ENCODE measurements at places on chromosomes 16 and 17.

- DNase-seq, result peak; percentile 64
These were observed 1.7 kb downstream of the KANSL1 start for GRCh38 chr17:46191322-46192188.

DNA sequence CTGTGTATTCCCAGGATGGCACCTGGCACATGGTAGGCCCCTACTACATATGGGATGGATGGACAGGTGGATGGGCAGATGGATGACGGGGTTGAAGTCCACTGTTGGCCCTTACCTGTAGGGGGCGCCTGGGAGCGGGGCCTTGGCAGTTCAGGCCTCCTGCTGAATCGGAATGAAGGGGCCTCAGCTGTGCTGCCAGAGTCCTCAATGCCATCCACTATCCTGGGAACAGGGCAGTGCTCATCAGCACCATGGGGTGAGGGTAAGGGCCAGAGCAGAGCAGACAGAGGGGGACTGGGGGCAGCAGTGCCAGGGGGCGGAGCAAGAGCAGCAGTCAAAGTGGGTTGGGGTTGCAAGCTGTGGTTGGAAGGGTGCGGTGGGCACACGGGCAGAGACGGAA is 8.3 kb upstream of the RAB5C start:
- no peak for DNase-seq

DNA sequence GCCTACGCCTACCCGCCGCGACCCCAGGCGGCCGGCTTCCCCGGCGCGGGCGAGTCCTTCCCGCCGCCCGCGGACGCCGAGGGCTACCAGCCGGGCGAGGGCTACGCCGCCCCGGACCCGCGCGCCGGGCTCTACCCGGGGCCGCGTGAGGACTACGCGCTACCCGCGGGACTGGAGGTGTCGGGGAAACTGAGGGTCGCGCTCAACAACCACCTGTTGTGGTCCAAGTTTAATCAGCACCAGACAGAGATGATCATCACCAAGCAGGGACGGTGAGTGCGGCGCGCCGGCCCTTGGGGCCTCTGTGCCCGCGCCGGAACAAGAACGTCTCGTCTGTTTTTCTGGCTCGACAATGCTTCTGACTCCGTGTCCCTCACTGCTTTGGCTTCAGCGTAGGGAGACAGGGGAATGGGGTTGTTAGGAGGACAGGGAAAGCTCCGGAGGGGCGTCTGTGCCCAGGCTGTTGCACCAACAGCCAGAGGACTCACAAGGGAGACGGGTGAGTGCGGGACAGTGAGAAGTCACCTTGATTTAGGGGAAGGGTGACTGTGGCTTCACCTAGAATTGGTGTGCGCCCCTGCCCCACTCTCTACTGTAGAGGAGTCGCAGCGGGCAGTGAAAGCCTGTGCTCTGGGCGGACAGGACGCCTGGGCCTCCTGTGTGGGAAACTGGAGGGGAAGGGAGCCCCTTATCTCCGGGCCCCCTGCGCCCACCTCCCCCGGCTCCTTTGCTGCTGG is 806 bp downstream of the TBX21 start:
- no peak for DNase-seq

DNA sequence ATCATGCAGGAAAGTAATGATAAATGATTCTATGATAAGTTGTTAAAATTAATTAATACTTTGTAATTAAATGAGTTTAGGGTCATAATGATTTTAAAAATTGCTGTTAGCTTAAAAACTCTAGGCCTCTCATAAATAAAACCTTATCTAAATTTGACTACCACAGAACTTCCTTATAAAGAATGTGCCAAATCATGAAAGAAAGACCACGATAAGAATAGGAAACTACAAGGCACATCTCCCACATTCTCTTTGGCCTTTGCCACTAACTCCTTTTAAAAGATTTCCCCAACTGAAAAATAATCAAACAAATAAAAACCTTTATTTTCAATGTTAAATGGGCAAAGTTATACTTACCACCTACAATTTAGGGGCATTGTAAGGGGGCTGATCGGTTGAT is 164.6 kb upstream of the C17orf78 start:
- no peak for DNase-seq

GRCh38 chr16:26733710-26734109 is 333.0 kb upstream of the C16orf82 start:
- DNase-seq, result no peak

GRCh38 chr16:54930005-54930868 is at the start of gene IRX5:
TSS of gene IRX5 (plus strand) at chr16:54930865. CDS start at chr16:54931199, 334 bp downstream.
- DNase-seq, result no peak

- no peak for DNase-seq
These were observed 60.1 kb upstream of the NPEPPS start for GRCh38 chr17:47470836-47471235.

GRCh38 chr17:75590314-75590761 is 2.7 kb downstream of the MYO15B start:
- DNase-seq, result no peak

DNA sequence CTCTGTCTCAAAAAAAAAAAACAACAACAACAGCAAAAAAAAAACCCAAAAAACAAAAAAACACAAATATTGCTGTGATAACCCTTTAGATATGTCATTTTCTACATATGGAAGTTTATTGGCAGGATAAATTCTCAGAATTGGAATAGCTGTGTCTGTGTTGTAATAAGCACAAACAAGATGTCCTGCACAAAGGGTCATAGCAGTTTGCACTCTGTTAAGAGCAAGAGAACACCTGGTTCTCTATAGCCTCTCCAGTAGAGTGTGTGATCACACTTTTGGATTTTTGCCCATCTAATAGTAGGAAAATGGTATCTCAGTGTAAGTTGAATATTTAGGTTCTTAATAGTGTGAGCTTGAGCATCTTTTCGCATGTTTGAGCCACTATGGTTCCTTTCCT is 60.4 kb downstream of the USP43 start:
- DNase-seq, result no peak

DNA sequence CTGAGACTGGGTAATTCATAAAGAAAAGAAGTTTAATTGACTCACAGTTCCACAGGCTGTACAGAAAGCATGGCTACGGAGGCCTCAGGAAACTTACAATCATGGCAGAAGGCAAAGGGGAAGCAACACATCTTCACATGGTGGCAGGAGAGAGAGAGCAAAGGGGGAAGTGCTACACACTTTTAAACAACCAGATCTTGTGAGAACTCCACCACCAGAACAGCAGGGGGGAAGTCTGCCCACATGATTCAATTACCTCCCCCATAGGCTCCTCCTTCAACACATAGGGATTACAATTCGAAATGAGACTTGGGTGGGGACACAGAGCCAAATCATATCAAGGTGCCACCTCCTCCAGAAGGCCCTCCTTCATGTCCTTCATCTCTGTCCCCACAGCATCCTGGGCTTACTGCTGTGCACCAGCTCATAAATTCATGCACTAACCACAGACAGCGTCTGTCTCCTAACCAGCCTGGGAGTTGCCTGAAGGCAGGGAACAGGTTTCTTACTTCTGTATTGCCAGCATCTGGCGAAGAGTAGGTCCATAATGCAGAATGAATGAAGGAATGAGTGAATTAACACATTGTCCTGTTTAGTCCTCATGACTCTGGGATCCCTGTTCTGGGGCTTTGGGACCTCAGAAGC is 74.4 kb downstream of the WSB1 start:
- no peak for DNase-seq

DNA sequence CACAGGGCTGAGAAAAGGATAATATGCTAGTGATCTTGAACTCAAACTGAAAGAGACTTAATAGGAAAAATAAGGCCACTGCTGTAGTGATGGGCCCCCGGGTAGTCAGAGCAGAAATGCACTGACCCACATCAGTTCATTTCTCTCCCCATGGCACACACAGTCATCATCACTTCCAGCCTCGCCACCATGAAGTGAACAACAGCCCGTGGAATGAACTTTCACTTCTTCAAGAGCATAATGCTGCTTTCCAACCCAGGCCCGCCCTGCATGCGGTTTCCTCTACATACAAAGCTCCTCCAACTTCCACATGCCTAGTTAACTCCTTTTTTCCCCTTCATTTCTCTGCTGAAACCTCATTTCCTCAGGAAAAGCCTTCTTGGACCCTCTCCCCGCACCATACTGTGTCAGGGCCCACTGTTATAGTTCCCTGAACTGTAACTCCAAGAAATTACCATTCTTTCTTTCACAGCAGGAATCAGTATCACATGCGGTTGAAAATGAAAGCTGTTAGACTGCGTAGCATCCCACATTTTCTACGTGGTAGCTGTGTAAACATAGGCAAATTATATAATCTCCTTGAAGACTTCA is 65.8 kb upstream of the SMIM36 start:
- DNase-seq, result no peak

DNA sequence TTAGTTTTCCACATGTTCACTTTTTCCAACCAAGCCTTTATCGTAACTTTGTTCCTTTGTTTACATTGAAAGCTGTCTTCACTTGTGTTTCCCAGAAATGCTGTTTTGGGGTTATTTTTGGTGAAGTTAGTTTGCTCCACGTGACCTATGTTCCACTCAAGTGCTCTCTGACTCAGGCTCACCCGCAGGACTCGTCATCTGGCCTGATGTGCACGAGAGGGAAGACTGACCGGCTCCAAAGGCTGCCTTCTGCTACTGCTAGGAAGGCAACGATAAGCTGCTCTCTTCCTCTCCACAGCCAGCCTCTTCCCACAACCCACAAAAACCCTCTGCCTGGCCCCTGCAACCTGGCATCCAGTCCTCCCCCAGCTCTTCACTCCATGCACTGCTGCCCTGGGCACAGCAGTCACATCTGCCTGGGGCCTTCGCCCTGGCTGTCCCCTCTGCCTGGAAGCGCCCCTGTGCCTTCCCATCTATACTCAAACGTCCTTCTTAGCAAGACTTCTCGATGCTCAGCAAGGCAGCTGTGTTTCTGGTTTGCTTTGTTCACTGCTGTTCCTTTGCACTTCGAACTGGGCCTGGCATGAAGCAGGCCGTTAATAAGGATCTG is 28.0 kb downstream of the ZCCHC14 start:
- peak; percentile 41 for DNase-seq

GRCh38 chr16:55249361-55249760 is 74.6 kb upstream of the IRX6 start:
- no peak for DNase-seq

- no peak for DNase-seq
These were observed 416.6 kb upstream of the PMFBP1 start for GRCh38 chr16:72588551-72588950.

DNA sequence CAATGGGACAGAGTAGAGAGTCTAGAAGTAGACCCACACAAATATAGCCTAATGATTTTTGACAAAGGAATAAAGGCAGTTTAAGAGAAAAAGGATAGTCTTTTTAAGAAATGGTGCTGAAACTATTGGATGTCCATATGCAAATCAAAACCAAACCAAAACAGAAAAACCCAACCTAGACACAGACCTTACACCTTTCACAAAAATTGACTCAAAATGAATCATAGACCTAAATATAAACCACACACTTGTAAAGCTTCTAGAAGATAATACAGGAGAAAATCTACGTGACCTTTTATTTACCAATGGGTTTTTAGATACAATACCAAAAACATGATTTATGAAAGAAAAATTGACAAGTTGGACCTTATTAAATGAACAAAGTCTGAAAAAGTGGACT is 66.4 kb upstream of the MPHOSPH6 start:
- no peak for DNase-seq

GRCh38 chr16:80803339-80804055 is 901 bp downstream of the CDYL2 start:
- DNase-seq, result peak; percentile 28

GRCh38 chr17:7136266-7136877 is 21.8 kb upstream of the ASGR2 start:
- peak; percentile 69 for DNase-seq

DNA sequence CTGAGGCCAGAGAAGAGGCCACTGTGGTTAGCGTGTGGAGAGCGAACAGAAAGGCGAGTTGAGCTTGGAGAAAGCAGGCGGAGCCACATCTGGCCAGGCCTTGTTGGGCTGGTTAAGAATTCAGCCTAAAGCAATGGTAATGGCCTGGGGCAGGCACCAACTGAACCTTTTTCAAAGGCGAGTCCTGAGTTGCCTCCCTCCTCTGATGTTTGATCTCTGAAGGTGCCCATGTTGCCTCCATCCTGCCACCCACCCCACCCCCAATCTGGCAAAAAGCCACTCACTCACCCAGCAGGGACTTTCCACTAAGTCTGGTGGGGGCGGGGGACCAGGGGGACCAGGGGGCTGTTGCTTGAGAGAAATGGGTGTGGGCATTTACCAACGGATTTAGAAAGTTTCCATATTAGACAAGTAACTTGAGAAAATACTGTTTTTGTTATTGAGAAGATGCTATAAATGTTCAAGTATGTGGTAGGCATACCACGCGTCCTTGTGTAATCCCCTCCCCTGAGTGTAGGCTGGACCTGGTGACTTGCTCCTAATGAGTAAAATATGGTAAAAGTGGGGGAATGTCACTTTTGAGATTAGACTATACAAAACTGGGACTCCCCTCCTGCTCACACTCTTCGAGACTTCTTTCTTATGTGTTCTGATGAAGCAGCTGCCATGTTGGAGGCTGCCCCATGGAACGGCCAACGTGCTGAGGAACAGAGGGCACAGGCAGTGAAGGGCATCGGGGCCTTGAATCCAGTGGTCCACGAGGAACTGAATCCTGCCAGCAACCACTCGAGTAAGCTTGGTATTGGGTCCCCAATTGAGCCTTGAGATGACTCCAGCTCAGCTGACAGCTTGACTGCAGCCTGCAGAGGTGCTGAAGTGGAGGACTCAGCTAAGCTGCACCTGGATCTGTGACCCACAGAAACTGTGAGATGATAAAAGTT is 29.9 kb upstream of the TNS4 start:
- no peak for DNase-seq

- no peak for DNase-seq
These were observed 387 bp upstream of the SLC38A8 start for GRCh38 chr16:84042879-84043485.

DNA sequence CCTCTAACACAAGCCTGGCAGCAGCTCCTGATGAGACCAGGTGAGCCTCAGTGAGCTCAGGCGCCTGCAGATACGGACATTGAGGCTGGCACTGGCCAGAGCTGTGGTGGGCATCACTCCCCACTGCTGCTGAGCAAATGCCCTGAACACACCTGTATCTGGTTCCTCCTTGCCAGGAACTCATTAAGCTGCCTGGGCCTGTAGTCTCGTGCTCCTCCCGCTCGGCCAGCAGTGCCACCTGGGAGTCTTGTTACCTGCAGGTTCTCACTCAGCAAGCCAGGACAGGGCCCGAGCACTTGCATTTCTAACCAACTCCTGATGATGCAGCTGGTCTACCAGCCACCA is 13.3 kb downstream of the EIF4A3 start:
- DNase-seq, result no peak

- DNase-seq, result peak; percentile 67
These were observed at the start of gene MMP15 for GRCh38 chr16:58025351-58026138. TSS of gene MMP15 (plus strand) at chr16:58025754. CDS start at chr16:58026351, 597 bp downstream.

All from HTR-8/SVneo (cell line).